Type B pancreatic cell (in vitro differentiated cells): ENCODE measurements at places on chromosomes 4 and X. TPM values are rescaled to one million over a fixed set of nuclear protein-coding genes. Genes with fewer than 3 reads are reported as not detected.

TTC29 gene
- 2.8 and 3.6 TPM in 2 replicates for total RNA-seq

SPOCK3 gene
- total RNA-seq, result 7.1 and 10.4 TPM in 2 replicates

- no peak overlapping the region for H3K27ac ChIP-seq
- no peak for DNase-seq
- no peaks in the 10 kb centered on the region for H3K4me1 ChIP-seq
- no peak overlapping the region for H3K4me3 ChIP-seq
These were observed 60.6 kb downstream of the F8 start for GRCh38 chrX:154961947-154962346.

- DNase-seq, result no peak
- H3K4me3 ChIP-seq, result no peak overlapping the region
- no peak overlapping the region for H3K27ac ChIP-seq
- H3K27me3 ChIP-seq, result no peaks in the 10 kb centered on the region
- H3K4me1 ChIP-seq, result peaks cover 23% of the 10 kb centered on the region
These were observed 124.4 kb downstream of the ANK2 start for GRCh38 chr4:113173793-113174264.

WWC2 gene
- total RNA-seq, result 23.9 and 24.6 TPM in 2 replicates

- H3K27ac ChIP-seq, result peak within 1 kb of the TSS; percentile 17
- peaks cover 20% of the 10 kb centered on the region for H3K4me1 ChIP-seq
- H3K36me3 ChIP-seq, result no peaks in the 10 kb centered on the region
- DNase-seq, result no peak
These were observed at the start of gene PRDM8 for GRCh38 chr4:80196922-80197573. Gene PRDM8, plus strand, starts transcription at chr4:80197503. Its CDS starts 2,578 bp downstream, at chr4:80200081.

ARHGAP36 gene
- total RNA-seq, result 0.92 and 1.6 TPM in 2 replicates

- H3K4me3 ChIP-seq, result peak overlapping the region; percentile 94
- peaks cover 3% of the 10 kb centered on the region for H3K27me3 ChIP-seq
- H3K27ac ChIP-seq, result peak overlapping the region; percentile 92
- H3K4me1 ChIP-seq, result peaks cover 24% of the 10 kb centered on the region
These were observed 373 bp downstream of the ELOVL6 start for GRCh38 chr4:110198049-110198434.

DNA sequence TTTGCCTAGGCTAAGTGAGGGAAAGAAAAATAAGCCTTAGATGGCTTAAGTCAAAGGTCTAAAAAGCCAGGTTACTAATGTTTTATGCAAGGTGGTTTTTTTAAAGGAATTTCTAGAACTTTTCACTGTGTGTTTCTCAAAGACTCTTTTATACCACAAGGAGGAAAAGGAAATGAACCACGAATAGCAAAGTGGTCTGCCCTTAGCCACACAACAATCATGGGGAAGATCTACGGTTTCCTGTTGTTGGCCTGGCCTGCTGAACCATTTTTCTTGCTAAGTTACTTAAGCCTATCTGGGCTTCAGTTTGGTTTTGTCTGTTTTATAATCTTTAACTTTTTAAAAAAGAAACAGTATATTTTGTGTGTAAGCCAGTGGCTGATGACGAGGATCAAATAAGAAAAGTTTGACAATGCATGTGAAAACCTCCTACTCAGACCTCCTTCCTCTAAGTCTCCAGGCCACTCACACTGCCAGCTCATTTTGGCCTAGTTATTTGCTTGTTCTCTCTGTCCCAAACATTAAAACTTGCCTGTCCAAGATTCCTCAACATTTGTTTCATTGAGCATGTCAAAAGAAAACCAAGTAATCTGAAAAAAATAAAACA lies 56.7 kb upstream of the COL25A1 start:
- H3K27me3 ChIP-seq, result no peaks in the 10 kb centered on the region
- H3K4me3 ChIP-seq, result no peak overlapping the region
- no peaks in the 10 kb centered on the region for H3K36me3 ChIP-seq
- no peak overlapping the region for H3K27ac ChIP-seq
- DNase-seq, result no peak

RBMXL3 gene
- not detected in 2 replicates for total RNA-seq

TCEAL7 gene
- 6.2 and 16.4 TPM in 2 replicates for total RNA-seq

GPR50 gene
- 2.1 and 3.5 TPM in 2 replicates for total RNA-seq

- no peak for DNase-seq
- H3K4me1 ChIP-seq, result no peaks in the 10 kb centered on the region
These were observed 1514.8 kb downstream of the RPA4 start for GRCh38 chrX:98398542-98398941.

DNA sequence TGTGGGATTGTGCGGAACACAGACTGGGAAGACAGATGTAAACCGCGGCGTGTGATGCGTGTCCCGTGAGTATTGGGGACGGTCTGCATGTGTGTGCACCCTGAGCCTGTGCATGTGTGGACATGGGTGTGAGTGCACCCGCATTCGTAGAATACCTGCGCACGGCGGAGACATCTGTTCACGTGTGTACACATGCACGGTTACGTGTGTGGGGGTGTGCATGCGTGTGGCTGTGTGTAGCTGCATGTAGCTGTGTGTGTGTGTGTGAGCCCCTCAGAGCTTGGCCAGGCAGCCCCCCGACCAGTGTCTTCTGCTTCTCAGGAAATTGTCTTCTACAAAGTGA lies 19.6 kb downstream of the ATP5ME start:
- H3K27me3 ChIP-seq, result no peaks in the 10 kb centered on the region
- H3K4me1 ChIP-seq, result no peaks in the 10 kb centered on the region
- no peak for DNase-seq
- H3K4me3 ChIP-seq, result no peak overlapping the region
- no peaks in the 10 kb centered on the region for H3K36me3 ChIP-seq
- H3K27ac ChIP-seq, result no peak overlapping the region

SPANXA2 gene
- total RNA-seq, result not detected in 2 replicates
